D721Med (cell line): ENCODE measurements at places on chromosomes 7 and 10.

GRCh38 chr7:79478386-79478785 lies 24.9 kb upstream of the MAGI2 start:
- DNase-seq: no peak

GRCh38 chr7:24665564-24666294 lies 91.5 kb downstream of the GSDME start:
- no peak for DNase-seq

DNA sequence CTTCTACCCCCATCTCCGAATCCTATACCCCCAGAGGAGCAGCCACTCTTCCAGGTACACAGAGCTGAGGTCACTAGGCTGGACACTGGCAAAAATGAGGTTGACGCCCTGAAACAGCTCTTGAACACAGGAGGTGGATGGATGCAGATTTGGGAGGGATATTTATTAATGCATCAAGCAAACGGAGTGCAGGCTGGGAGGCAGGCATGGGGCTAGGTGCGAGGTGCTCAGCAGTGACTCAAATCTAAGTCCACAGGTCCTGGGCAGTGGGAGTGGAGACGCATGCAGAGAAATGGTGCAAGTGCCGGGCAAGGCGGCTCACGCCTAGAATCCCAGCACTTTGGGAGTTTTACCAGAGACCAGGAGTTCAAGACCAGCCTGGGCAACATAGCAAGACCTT lies 11.0 kb downstream of the GUSB start:
- DNase-seq: no peak

GRCh38 chr10:59892697-59893096 lies 13.7 kb downstream of the CCDC6 start:
- DNase-seq: no peak
